Activated T-cell treated with anti-CD3 and anti-CD28 coated beads, Interleukin-2, amount 50 U/mL, for 72 hours (primary cell): ENCODE measurements at places on chromosomes 3 and 15.
A peak's percentile ranks its signal among the peaks of the same experiment; 100 is the strongest.

GRCh38 chr3:11391174-11391879, 119.1 kb downstream of the ATG7 start:
- no peak for DNase-seq

DNA sequence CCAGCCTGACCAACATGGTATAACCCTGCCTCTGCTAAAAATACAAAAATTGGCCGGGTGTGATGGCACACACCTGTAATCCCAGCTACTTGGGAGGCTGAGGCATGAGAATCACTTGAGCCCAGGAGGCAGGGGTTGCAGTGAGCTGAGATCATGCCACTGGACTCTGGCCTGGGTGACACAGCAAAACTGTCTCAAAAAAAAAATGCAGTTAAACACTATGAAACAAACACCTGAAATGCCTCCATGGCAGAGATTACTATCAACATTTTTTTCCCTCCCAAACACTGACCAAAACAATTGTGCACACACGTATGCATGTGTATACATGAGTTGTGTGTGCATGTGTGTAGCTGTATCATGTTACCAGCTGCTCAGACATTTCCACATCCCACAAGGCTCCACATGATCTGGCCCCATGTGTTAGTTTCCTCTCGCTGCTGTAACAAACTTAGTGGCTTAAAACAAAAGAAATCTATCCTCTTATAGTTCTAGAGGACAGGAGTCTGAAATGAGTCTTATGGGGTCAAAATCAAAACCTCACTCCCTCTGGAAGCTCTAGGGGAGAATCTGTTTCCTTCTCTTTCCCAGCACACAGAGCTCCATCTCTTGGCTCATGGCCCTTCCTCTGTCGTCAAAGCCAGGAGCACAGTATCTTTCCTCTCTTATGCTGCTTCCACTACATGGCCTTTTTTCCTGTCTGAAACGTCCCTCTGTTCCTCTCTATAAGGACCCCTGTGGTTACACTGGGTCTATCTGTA, 34.5 kb downstream of the SLC41A3 start:
- no peak for DNase-seq

GRCh38 chr3:128854475-128854874, 24.9 kb upstream of the ACAD9 start:
- no peak for DNase-seq

DNA sequence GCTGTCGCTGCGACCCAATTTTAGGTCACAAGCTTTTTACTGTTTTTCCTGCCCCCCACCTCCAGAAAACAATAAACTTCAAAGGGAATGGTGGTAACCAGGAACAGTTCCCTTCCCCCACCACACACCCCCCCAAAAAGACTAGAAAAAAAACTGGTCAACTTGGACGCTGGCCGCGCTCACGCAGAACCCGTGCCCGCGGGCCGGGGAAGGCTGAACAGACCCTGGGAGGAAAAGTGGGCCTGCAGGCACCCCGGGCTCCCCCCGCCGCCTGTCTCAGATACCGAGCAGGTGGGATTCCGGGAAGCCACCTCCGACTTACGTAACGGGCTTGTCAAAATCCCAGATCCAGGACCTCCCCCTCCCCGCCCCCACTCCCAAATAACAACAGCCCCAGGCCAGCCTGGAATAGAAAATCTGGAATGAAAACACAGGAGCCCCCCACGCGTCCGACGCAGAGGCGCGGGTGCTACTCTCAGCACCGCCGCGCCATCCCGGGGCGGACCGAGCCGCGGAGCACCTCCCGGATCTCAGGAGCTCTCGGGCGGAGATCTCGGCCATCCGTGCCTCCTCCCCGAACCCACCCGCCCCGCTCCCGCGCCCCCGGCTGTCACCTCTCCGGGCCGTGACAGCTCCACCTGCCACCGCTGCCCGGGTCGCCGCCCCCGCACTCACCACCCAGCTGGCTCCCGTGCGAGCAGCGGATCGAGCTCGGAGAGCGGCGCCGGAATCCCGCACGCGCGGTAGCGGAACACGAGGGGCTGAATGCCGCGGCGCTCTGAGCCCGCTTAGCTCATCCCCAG, 557 bp downstream of the DENND4A start:
- peak; percentile 52 for DNase-seq

- no peak for DNase-seq
Observed at GRCh38 chr3:53841296-53841695, 4.9 kb downstream of the CHDH start.

GRCh38 chr15:65343374-65343981, 34.3 kb downstream of the IGDCC3 start:
- DNase-seq, result no peak

DNA sequence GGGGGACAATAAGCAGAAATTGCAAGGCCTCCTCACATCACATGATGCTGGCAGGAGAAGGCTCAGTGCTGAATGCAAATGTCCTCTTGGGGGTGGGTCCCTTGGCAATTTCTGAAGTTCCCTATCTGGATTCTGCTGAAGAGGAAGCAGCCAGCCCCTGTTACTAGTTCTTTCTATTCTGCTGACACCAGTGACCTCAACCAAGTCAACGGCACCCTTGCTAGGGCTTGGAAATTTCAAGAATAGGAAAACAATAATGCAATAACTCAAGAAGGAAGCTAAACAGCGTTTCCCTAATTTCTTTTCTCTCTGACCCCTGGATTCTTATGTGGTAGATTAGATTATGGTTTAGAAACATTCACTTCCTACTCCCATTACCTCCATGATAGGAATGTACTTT, 46.2 kb upstream of the FOXP1 start:
- DNase-seq, result no peak

- DNase-seq, result peak; percentile 73
Observed at GRCh38 chr3:52240059-52240885, 1.3 kb upstream of the TWF2 start.

DNA sequence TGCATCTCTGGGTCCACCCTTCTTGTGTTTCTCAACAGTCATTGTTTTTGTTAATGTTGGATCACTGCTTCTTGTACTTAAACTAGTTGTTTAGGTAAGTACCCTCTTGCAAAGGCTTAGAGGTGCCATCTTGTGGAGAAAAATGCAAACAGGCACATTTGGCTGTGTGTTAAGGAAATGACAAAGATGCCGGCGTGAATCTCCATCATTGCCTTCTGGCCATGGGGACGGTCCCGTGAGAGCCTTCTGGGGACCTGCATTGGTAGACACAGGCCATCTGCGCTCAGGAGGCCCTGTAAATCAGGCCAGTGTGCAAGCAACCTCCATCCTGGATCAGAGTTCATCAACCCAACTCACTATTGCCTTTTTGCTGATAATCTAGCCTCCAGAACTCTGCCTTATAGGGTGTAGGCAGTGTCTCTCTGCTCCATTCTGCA, 158.6 kb upstream of the NR2E3 start:
- no peak for DNase-seq

- DNase-seq, result no peak
Observed at GRCh38 chr3:134885877-134886621, 91.0 kb downstream of the EPHB1 start.

DNA sequence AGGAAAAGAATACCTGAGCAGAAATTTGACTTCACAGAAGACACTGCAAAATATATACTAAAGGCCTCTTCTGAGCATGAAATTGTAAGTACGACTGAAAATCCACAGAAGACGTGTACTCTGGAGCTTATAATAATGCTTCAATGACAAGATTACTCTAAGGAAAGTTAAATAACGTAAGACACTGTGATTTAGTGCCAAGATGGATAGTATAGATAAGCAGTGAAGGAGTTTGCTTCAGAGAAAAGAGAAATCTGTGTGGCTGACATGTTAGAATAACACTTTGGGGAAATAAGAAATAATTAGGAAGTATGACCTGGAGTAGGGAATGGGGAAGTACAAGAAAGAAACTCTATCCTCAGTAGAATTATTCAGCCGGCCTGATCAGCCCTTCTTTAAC, 28.9 kb downstream of the ALDH1A2 start:
- DNase-seq, result no peak

DNA sequence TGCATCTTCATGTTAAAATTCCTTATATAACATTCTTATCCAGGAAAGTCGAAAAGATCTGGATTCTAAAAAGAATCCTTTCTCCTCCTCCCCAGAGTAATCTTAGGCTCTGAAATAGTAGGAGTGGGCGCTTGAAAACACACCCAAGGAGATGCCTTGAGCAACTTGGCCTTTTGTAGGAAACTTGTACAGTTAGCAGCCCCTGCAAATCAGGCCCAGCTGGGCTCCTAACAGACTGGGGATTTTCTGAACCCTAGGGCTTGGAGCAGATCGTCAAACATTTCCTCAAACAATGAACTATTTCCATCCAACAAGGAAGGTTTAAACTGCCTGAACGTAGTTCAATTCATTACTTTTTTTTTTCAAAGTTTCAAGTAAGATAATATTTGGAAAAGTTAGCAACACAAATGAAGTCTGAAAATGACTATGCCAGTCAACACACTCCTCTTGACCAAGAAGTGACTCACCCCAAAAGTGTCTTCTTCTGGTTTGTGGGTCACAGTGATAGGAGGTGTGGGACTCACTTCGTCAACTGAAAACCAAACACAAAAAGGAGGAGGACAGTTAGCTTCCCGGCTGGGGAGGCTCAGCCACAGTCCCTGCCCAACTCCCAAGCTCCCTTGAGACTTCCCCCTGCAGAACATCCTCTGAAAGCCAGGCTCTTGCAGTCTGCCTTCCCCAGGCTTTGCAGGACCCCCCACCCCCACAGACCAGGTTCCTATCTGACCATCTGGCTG, 129.7 kb downstream of the NTRK3 start:
- peak; percentile 11 for DNase-seq

GRCh38 chr3:106239195-106239697, 370.4 kb upstream of the CBLB start:
- DNase-seq, result no peak

GRCh38 chr3:128072454-128073184, 20.4 kb downstream of the SEC61A1 start:
- DNase-seq, result no peak

- no peak for DNase-seq
Observed at GRCh38 chr3:111591555-111591954, 3.6 kb downstream of the ZBED2 start.

GRCh38 chr3:111882799-111883198, 23.7 kb downstream of the PHLDB2 start:
- DNase-seq, result no peak

GRCh38 chr3:12922881-12923431, 81.6 kb upstream of the RPL32 start:
- DNase-seq, result no peak

DNA sequence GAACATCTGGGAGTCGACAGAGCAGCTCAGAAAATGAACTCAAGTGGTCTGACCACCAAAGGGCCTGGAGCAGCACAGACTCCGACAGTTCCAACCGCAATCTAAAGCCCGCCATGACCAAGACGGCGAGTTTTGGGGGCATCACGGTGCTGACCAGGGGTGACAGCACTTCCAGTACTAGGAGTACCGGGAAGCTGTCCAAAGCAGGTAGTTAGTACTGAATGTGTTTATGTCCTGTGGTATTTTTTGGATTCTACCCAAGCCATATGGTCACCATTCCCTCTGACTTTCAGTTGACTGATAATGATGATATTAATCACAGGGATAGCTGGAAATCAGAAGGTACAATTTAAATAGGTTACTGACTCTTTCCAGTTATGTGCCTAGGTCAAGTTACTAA, 82.3 kb downstream of the ARPP21 start:
- no peak for DNase-seq

GRCh38 chr3:74436184-74436583, 178.3 kb downstream of the CNTN3 start:
- no peak for DNase-seq

- no peak for DNase-seq
Observed at GRCh38 chr15:31390777-31391486, 64.3 kb downstream of the KLF13 start.
